ENCODE measurements at places on chromosomes 6 and 20.

GRCh38 chr6:110325197-110325596 lies 33.0 kb downstream of the METTL24 start:
- no peaks in the 10 kb centered on the region for H3K36me3 ChIP-seq
- no peak overlapping the region for H3K27ac ChIP-seq
- no peaks in the 10 kb centered on the region for H3K4me1 ChIP-seq
- H3K4me3 ChIP-seq = no peak overlapping the region
- no peak for DNase-seq

DNA sequence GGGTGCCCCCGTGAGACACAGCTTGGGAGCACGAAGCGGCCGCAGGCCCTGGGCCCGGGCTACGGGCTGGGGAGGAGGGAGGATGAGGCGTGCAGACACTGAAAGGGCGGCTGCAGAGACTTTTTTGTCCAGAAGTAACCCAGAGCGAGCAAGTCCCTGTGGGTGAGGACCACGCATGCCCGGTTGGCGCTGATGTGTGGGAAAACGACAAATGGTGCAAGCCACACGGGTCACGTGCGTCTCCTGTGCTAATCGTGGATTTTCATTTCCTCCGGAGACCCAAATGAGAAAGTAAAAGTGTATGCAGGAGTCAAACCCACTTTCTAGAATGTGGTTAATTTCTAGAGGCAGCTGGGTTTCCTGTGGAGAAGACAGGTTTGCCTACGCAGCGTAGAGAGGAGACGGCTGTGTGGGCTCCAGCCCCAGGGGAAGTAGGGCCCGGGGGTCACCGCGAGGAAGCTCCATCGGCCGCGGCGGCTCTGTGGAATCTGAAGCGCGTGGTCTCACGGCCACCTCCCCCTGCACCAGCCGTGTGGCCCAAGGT lies 19.0 kb downstream of the DLL1 start:
- H3K4me1 ChIP-seq = peaks cover 14% of the 10 kb centered on the region
- peak; percentile 56 for DNase-seq
- no peak overlapping the region for H3K27ac ChIP-seq
- peaks cover 63% of the 10 kb centered on the region for H3K27me3 ChIP-seq

- H3K36me3 ChIP-seq = no peaks in the 10 kb centered on the region
- peaks cover 9% of the 10 kb centered on the region for H3K27me3 ChIP-seq
- no peak overlapping the region for H3K4me3 ChIP-seq
- no peak overlapping the region for H3K27ac ChIP-seq
Observed at GRCh38 chr20:50445354-50446151, 64.6 kb upstream of the PTPN1 start.

DNA sequence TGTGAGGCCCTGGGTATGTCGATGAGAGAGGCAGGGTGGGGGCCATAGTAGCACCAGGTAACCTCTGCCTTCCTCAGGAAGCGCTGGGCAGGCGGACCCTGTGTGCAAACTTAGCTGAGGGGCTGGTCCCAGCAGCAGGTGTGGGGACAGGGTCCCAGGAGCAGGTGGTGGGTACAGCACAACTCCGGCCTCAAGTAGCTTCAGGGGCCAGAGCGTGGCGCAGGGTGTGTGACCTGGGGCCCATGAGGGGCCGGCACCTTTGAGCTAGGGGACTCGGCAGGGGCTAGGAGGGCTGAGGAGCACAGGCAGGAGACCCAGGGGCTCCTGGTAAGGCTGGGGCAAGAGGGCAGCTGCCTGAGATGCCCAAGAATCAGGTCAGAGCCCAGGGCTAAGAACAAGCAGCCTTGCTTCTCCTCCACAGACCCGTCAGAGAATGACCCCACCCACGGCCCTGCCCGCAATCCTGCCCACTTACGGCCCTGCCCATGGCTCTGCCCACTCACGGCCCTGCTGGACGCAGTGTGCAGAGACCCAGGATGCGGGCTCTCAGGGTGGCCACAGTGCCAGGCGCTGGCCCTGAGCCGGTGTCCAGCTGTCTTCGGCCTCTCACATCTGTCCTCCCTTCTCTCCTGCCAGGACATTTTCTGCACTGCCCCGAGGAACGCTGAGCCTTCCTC lies 30.9 kb downstream of the CHRNA4 start:
- H3K4me3 ChIP-seq = no peak overlapping the region
- no peaks in the 10 kb centered on the region for H3K36me3 ChIP-seq
- no peak overlapping the region for H3K27ac ChIP-seq
- H3K4me1 ChIP-seq = peaks cover 2% of the 10 kb centered on the region
- DNase-seq = no peak
- H3K27me3 ChIP-seq = no peaks in the 10 kb centered on the region

GRCh38 chr6:165684333-165684732 lies 21.3 kb upstream of the PDE10A start:
- DNase-seq = no peak
- no peaks in the 10 kb centered on the region for H3K36me3 ChIP-seq
- H3K27me3 ChIP-seq = no peaks in the 10 kb centered on the region
- no peak overlapping the region for H3K27ac ChIP-seq
- H3K4me3 ChIP-seq = no peak overlapping the region
- H3K4me1 ChIP-seq = no peaks in the 10 kb centered on the region

DNA sequence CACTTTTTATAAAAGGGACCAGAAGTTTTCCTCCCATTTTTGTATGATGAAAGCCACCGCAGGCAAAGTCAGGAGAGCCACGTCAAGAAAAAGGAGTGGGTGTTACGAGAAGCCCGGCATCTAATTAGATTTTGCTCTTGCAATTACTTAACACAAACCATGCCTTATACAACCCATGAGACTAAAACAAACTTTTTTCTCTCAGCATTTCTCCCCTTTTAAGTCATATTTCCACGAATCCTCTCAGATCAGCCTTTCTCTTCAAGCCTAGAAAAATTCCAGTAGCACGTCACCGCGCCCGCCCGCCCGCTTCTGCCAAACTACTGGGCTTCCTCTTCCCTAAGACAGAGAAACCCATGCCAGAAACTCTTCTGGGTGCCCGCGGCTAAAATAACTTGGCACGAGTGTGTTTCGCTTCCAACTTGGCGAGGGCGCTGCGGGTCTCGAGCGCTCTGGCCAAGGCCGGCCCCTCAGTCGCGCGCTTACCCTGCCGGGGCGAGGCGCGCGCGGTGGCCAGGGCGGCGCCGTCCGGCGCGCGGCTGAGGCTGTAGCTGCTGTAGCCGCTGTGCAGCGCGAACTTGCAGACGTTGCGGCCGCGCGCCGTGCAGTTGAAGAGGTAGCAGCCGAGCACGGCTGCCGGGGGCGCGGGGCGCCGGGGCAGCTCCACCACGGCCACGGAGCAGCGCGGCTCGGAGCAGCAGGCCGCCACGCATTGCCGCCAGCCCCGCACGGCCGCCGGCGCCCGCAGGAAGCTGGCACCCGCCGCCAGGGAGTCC lies 1.0 kb downstream of the LRP11 start:
- peaks cover 26% of the 10 kb centered on the region for H3K4me1 ChIP-seq
- no peaks in the 10 kb centered on the region for H3K36me3 ChIP-seq
- peak; percentile 45 for DNase-seq

- H3K36me3 ChIP-seq = no peaks in the 10 kb centered on the region
- no peaks in the 10 kb centered on the region for H3K27me3 ChIP-seq
- peaks cover 1% of the 10 kb centered on the region for H3K4me1 ChIP-seq
- H3K4me3 ChIP-seq = no peak overlapping the region
- H3K27ac ChIP-seq = no peak overlapping the region
Observed at GRCh38 chr20:52864916-52865605, 107.1 kb upstream of the TSHZ2 start.

- DNase-seq = no peak
- peaks cover 4% of the 10 kb centered on the region for H3K4me1 ChIP-seq
- no peaks in the 10 kb centered on the region for H3K36me3 ChIP-seq
- H3K27me3 ChIP-seq = peaks cover 6% of the 10 kb centered on the region
Observed at GRCh38 chr6:43070028-43070632, 6.0 kb upstream of the PTK7 start.

DNA sequence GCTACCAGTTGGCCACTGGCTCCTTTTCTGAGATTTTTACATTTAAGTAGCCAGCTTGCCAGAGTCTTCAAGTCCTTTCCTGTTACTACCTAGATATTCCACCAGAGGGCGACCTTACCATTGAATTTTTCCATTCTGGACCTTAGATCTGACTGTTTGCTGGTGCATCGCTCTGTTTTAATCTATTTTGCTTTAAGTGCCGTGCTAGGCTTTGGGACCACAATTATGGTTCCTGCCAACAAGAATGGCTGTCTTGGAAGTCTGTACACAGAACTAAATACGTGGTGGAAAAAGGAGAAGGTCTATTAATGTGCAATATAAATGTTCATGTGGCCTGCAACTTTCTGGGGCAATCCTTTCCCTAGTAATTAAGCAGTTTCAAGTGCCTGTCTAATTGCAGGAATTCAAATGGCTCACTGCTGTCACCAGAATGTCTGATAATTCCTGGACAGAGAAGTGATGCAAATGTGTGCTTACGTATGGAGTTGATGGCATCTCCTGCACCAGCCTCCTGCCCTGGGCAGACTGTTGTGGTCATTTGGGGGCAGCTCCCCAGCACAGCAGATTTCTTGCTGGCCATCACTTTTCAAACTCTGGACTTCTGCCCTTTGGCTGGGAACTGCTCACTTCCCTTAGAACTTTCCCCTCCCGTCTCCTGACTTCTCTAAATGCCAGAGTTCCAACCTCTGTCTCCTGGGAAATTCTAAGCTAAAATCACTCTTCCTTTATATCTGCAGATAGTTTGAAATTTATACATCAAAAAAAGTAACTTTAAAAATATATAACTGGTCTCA lies 5.6 kb upstream of the HLA-DOA start:
- no peak overlapping the region for H3K4me3 ChIP-seq
- peaks cover 46% of the 10 kb centered on the region for H3K27me3 ChIP-seq

DNA sequence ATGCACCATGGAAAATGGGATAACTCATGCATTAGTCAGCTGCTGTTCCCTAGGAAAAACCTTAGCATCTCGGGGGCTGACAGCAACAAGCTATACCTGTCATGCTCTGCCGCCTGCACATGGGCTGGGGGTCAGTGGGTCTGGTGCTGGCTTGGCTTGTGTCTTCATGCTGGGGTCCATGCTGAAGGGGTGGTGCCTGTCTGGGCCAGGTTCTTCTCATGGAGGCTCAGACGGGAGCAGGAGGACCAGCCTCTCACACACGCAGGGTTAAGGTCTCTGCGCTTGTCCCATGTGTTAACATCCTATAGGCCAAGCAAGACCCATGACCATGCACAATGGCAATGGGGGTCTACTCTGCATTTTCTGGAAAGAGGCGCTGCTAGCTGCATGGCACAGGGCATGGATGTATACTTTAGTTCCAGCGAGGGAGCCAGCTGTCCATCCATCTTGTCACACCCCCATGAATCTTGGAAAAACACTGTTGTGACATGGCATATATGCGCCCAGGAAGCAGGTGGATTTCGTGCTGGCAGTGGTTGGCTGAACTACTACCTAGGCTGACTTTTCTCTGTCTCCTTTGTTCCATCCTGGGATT lies 24.6 kb upstream of the CST3 start:
- no peaks in the 10 kb centered on the region for H3K4me1 ChIP-seq
- no peak overlapping the region for H3K4me3 ChIP-seq
- peaks cover 4% of the 10 kb centered on the region for H3K27me3 ChIP-seq

DNA sequence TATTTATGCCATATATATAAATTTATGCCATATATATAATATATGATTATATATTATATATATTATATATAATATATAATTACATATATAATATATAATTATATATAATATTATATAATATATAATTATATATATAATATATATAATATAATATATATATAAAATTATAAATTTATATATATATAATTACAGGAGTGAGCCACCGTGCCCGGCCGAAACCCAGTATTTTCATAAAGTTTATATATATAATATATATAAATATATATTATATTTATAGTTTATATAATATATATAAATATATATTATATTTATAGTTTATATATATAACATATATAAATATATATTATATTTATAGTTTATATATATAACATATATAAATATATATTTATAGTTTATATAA lies 31.6 kb downstream of the NKX2-4 start:
- DNase-seq = no peak
- no peak overlapping the region for H3K4me3 ChIP-seq

DNA sequence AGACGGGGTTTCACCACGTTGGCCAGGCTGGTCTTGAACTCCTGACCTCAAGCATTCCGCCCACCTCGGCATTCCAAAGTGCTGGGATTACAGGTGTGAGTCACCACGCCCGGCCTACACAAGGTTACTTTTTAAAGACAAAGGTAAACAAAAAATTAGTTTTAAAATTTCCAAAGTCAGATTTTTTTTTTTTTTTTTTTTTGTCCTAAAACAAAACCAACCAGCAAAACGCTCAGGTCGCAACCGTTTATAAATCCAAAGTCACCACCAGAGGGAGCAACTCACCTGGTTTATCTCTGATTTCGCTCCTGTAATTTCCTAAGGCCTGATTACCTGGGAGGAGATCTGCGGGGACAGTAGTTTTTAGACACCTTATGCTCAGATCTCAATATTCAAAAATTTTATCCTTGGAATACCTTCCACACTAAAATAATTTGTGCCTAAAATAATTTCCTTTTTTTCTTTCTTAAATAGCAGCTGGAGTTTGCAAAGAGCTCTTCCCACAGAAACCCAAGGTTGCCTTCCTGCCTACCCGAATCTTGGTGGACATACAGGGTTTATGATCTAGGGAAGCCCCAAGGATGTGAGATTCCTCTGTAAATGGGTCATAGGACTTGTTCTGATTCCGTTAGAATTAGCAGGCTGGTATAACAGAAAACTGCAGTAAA lies 19.8 kb upstream of the TREM1 start:
- no peak overlapping the region for H3K27ac ChIP-seq
- no peak overlapping the region for H3K4me3 ChIP-seq
- H3K36me3 ChIP-seq = peaks cover under 1% of the 10 kb centered on the region
- DNase-seq = peak; percentile 40
- peaks cover 3% of the 10 kb centered on the region for H3K4me1 ChIP-seq
- H3K27me3 ChIP-seq = peaks cover 53% of the 10 kb centered on the region

DNA sequence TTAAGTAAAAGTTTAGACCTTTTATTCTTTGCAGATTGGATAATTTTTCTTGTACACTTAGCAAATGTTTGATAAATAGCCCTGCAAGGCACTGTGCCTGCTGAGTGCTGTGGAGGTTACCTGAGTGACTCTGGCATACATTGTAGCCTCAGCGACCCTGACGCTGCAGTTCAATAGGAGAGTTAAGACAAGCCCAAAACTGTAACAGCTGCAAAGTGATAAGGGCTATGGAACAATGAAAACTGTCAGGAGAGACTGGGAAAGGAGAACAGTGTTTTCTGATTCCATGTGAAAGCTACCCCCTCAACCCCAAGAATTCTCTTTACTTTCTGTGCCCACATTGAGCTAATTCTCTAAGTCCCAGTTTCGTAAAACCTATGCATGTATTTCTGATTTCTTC lies 22.2 kb downstream of the HIVEP1 start:
- H3K36me3 ChIP-seq = peaks cover 25% of the 10 kb centered on the region
- no peak overlapping the region for H3K4me3 ChIP-seq
- H3K4me1 ChIP-seq = peaks cover 35% of the 10 kb centered on the region
- no peak for DNase-seq

- H3K36me3 ChIP-seq = no peaks in the 10 kb centered on the region
- H3K4me1 ChIP-seq = no peaks in the 10 kb centered on the region
- no peak for DNase-seq
- H3K27ac ChIP-seq = no peak overlapping the region
Observed at GRCh38 chr6:126797981-126798380, 320.5 kb upstream of the RSPO3 start.

GRCh38 chr20:36310215-36310981 lies 4.3 kb downstream of the DLGAP4 start:
- peak; percentile 14 for DNase-seq
- peaks cover 30% of the 10 kb centered on the region for H3K27me3 ChIP-seq
- peaks cover 2% of the 10 kb centered on the region for H3K4me1 ChIP-seq
- no peaks in the 10 kb centered on the region for H3K36me3 ChIP-seq
- no peak overlapping the region for H3K4me3 ChIP-seq
